ENCODE measurements at places on chromosomes 4 and X.
A peak's percentile ranks its signal among the peaks of the same experiment; 100 is the strongest.

- no peak for DNase-seq
Measured at GRCh38 chr4:2604614-2605013, 68.2 kb downstream of the FAM193A start.

DNA sequence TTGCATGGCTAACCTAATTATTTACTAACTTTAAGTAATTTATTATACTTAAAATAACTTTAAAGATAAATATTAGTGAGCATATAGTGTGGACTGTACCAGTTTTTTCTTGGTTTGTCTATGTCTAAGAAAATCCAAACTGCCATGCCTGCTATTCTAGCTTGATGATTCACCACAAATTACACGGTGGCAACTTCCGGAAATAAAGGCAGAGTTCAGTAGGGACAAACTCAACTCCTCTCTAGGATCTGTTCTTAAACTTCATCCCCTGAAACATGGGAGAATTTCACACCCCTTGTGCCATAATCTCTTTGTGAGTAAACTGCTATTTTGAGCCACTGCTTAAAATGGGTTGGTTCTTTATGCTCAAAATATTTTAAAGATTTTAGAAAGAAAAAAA is 213.6 kb upstream of the NRK start:
- no peak for DNase-seq

- no peak for DNase-seq
Measured at GRCh38 chr4:14807856-14808255, 194.4 kb upstream of the CPEB2 start.

DNA sequence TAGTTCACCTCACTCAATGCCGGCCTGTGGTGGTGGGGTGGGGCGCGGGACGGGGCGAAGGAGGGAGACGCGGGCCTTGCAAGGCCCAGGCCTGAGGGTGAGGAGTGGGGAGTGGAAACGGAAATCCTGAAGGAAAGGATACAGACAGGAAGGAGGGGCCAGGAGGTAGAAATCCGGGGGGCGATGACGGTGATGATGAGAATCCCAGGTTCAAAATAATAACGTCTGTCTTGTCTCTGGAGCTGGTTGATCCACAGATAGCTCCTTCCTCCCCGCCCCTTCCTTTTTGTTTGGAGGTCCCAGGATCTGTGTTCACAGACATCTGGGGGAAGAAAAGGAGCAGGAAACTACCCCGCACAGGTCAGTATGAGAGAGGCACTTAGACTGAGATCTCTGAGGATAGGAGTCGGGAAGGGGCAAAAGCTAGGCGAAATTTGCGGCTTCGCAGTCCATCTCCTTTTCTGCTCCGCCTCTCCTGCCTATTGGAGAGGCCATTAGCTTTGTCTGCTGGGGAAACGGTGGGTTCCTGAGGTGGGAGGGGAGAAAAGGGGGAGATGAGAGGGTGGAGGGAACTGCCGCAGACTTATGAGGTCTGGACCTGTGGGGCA is 746 bp downstream of the TCEAL7 start:
- DNase-seq, result no peak

DNA sequence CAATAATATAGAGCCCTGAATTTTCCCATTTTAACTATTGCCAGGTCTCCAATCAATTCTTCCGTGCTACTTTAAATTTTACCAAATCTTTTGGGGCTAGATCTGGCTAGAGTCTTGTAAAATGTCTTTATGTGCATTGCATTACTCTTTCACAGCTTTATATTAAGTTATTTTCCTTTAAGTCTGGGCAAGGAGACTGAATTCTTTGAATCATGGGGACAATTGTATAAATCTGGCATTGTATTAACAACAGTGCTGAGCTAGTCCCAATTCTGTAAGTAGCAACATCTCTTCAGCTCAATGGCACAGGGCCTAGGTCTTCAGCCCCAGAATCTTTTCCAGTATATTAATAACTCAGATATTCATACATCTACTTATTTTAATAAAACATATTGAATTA is 1080.4 kb upstream of the INTU start:
- no peak for DNase-seq

GRCh38 chr4:74133786-74134499 is 24.0 kb upstream of the MTHFD2L start:
- no peak for DNase-seq

DNA sequence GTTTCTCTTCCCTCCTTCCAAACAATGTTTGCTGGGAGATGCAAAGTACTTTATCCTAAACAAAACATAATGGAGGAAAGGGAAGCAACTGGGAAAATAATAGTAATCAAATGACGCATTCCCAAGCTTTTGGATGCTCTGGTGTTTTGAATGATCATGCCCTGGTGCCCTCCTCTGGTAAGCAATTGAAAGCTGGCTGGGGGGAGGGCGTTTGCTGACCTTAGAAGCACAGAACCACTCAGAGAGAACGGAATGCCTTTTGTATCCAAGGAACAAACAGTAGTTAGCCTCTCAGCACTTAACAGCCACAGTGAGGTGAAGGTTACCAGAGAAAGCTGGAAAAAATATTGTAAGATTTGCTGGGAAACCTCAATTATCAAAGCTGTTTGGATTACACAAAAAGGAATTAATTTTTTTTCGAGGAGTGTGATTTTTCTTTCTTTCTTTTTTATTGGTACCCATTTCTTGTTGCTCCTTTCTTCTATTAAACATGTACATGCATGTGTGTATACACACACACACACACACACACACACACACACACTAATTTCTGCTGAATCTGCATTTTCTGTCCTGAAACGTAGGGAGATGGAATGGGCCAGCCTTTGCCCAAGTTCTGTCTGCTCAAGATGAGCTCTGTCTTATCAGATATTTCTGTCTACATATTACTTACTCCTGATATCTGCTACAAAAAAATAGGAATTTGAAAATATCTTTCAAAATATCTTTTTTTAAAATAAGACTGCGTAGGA is 155.8 kb upstream of the IGFBP7 start:
- DNase-seq, result no peak

DNA sequence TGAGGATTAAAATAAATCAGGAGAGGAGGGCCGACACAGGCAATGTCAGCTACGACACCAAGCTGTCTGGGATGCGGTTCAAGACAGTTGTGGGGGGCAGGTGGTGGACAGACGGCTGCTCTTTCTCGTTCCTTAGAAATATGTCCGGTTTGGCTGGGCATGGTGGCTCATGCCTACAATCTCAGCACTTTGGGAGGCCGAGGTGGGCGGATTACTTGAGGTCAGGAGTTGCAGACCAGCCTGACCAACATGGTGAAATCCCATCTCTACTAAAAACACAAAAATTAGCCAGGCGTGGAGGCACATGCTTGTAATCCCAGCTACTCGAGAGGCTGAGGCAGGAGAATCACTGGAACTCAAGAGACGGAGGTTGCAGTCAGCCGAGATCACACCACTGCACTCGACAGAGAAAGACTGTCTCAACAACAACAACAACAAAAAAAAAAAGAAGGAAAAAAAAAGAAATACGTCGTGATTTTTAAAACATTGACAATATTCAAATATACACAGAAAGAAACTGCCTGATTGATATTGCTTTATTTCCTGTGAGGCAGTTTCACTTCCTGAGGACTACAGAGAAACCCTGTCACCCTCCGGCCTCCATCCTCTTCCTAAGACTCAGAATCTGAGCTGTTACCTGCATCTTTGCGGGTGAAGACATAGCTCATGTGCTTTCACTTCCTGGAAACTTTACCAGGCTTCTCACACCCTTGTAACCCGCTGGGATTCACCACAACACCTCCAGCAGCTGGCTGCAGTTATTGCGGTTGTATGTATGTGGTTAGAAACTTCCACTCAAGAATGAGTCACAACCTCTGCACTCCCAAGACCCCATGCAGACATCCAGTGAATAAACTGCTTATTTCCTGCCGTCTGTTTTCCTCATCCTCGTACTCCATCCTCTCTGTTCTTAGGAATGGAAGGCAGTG is 63.8 kb upstream of the STS start:
- DNase-seq, result peak; percentile 38

DNA sequence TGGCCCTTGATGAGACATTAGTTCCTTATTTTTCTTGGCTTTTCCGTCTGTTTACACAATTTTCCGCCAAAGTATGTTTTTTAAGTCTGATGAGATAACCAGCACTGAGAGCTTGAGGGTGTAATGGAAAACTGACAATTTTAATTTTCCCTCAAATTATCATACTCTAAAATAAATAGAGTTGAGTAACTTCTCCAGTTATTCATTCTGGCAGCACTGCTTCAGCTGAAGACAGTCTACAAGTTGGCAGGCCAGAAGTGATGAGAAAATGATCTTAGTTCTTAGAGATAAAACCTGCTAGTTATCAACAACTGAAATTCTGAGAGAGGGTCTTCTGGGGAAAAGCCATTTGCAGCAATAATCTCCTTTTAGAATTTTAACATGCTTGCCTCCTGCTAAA is 241.6 kb upstream of the TET2 start:
- DNase-seq, result no peak

GRCh38 chrX:112851161-112851779 is 10.6 kb upstream of the AMOT start:
- no peak for DNase-seq

- DNase-seq, result no peak
Measured at GRCh38 chr4:137125011-137125410, 407.3 kb downstream of the PCDH18 start.

- no peak for DNase-seq
Measured at GRCh38 chrX:153214934-153215333, 35.9 kb downstream of the MAGEA1 start.

- DNase-seq, result no peak
Measured at GRCh38 chr4:141851246-141851891, 215.0 kb downstream of the IL15 start.

GRCh38 chr4:5724377-5724776 is 13.4 kb downstream of the EVC start:
- DNase-seq, result no peak

DNA sequence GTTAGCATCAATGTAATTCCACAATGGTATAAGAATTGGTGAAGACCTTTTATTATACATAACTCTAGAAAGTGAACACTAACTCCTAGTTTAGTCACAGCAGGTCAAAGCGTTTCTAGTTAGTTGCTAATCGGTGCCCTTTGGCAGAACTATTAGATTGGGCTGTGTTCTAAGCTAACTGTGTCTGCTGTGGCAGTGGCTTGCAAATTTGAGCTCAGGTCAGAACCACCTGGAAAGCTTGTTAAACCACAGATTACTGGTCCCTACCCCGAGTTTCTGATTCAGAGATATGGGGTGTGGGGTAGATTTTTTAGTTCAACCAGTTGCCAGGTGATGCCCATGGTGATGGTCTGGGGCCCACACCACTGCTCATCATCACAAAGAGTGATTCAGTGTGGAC is 332.1 kb downstream of the UNC5C start:
- no peak for DNase-seq

DNA sequence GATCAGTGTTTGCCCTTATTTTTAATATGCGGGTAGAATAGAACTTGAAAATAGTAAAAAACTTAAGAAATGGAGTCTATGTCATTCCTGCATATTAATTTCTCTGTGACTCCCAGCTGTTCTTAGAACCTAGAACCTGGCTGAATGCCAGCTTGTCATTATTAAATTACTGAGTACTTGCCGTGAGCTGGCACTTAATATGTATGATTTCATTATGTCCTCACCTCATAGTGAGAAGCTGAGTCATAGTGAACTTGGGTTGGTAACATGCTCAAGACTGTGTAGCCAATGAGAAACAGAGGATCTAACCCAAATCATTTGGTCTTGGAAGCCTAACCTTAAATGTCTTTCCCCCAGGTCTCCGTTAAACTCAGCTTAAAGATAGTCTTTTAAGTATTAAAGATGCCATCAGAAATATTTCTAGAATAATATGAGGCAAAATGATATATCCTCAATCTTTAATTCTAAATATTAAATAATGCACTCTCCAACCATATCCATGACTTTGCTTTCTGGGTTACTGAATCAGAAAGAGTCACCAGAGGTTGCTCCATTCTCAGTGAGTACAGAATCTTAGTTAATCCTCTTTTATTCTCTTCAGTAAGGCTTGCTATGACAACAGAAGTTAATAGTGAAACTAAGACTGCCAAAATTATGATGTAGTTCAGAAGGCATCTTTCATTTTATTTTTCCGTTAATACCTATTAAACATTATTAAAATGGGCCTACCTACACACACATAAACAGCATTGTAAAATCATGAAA is 58.6 kb upstream of the TLL1 start:
- no peak for DNase-seq

GRCh38 chr4:42672359-42673081 is 15.6 kb upstream of the ATP8A1 start:
- DNase-seq, result no peak

DNA sequence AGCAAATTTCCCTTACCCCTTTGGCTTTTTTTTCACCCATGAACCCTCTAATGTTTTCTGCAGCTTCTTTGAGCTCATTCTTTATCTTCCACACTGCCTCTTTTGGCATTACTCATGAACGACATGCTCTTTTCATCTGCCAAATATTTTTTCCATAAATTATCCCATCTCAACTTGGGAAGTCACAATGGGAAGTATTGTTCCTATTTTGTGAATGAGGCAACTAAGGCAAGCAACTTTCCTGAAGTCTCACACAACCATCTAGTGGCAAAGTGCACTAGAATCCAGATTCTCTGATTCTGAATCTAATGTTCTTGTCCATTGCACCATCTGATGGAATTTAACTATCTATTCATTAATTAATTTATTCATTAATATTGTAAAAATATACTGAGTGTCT is 625 bp downstream of the RTL9 start:
- no peak for DNase-seq

GRCh38 chrX:10667143-10667542 is 46.8 kb upstream of the MID1 start:
- DNase-seq, result no peak

DNA sequence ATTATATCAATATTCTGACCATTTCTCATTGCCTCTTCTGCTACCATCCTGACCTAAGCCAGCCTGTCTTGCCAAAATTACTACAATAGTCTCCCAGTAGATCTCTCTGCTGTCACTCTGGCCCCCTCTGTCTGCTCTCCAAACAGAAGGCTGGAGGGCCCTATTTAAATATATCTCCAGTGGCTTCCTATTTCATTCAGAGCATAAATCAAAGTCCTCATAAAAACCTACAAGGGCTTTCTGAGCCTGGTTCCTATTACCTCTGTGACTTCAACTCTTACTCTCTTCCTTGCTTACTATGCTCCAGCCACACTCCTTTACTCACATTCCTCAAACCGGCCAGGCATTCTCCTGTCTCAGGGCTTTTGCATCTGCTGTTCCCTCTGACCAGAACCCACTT is 19.0 kb downstream of the IGSF1 start:
- no peak for DNase-seq

DNA sequence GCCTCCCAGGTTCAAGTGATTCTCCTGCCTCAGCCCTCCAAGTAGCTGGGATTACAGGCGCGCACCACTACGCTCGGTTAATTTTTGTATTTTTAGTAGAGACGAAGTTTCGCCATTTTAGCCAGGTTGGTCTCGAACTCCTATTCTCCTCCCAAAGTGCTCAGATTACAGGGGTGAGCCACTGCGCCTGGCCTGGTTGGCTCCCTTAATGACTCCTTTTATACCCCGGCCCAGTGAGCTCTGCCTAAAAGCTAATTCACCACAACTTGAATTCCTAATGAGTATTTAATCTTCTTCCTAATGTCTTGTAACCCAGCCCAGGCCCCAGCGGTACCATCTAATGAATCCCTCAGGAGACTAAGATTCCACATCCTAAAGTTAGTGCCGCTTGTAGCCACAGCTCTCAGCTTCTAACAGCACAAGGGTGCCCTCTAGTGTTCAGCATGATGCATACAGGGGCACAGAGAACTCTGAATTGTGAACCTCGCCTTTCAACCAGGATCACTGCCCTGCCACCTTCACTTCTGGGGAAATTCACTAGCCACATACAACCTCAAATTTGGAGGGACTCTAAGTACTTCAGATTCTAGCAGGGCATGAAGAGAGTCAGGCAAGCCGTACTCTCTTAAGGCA is 89.5 kb downstream of the OR13H1 start:
- no peak for DNase-seq

- DNase-seq, result no peak
Measured at GRCh38 chr4:106238820-106239420, 77.1 kb downstream of the TBCK start.
